Stomach (tissue), 19 donors: ENCODE measurements at places on chromosomes 2 and 18. TPM values are rescaled to one million over a fixed set of nuclear protein-coding genes. Genes with fewer than 3 reads are reported as not detected.

Gene ERICH2
- not detected for total RNA-seq

Gene CSRNP3
- not detected for total RNA-seq

Gene CRYGC
- total RNA-seq: not detected

Gene CAPN14
- not detected for total RNA-seq

Gene EVX2
- total RNA-seq: not detected

Gene SEMA4F
- 30.1 TPM for total RNA-seq

Gene ATP6V1C2
- total RNA-seq: not detected

Gene MC2R
- total RNA-seq: not detected

Gene GRHL1
- total RNA-seq: 4.5 TPM

Gene SLC16A14
- 0.45 TPM for total RNA-seq

Gene CNTNAP5
- total RNA-seq: not detected

DNA sequence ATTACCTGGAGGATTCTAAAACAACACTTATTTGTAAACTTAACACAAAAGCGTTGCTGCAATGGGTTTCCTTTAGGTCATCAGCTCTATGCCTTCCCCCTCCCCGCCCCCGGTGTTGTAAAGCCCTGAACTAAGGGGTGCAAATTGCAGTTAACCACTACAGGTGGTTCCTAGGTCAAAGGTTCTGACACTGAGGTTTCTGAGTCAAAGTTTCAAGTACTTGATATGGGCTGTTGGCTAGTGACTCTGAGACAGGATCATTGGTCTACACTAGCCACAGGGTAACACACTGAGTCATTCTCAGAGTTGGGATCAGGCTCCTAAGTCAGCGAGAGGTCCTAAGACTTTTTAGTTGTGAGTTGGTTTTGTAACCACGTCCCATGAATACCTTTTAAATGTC lies 15.4 kb downstream of the IL1B start:
- no peak for DNase-seq

GRCh38 chr2:186903216-186903615 lies 54.2 kb upstream of the ZSWIM2 start:
- DNase-seq: no peak

DNA sequence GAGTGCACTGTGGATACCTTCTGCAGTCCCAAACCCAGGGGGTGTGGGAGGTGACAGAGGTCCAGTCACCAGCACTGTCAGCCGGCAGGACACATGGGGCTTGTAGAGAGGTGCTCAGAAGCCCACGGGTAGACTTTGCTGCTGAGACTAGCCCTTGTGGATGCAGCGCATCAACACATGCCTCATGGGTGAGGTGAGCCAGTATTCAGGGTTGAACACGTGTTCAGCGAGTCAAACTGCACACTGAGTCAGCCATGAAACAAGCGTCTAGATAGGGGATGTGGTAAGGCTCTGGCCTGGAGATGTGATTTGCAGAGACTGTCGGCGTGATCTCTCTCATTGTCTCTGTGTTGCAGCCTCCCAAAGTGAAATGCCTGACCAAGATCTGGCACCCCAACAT lies 35.8 kb upstream of the SCLY start:
- DNase-seq: no peak

DNA sequence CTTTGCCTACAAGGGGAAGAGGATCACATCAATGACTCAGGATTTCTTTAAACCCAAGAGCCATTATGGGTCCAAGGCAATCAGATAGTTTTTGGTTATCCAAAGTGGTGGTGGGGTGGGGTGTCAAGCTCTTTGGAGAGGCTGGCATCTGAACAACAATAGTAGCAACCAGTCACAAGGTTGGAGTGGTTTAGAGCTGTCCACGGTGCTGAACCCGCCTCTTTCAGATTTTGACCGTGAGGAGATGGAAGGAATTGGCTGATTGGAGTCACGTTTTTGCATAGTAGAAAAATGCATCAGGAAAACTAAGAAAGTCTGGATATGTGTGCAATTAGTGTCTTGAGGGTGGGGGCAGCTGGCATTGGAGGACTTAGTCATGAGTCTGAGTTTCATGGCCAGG lies 159.9 kb downstream of the LOXHD1 start:
- no peak for DNase-seq

DNA sequence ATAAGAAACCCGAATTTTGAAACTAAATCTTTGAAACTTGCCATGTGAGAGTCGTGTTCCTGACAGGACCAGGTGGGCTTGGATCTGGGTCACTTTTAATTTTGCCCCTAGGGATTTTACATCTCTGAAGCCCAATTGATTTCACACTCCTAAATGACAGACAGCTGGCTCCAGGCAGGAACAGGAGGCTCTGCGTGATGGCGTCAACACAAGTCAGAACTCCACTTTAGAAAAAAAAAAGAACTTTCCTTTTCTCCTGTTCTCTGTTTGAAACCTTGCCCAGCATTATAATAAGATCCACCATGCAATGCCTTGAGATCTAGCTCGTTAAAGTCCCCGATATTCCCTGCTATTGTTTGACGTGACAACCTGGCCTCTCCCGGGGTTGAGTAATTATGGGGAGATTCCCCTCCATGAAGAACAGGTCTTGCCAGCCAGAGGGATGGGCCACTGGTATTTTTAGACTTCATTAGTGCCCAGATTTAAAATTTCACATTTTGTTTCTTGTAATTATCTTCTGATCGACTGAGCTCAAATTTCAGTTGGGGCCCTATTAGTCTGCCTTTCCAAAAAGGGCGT lies 260.3 kb downstream of the KLHL29 start:
- DNase-seq: no peak

DNA sequence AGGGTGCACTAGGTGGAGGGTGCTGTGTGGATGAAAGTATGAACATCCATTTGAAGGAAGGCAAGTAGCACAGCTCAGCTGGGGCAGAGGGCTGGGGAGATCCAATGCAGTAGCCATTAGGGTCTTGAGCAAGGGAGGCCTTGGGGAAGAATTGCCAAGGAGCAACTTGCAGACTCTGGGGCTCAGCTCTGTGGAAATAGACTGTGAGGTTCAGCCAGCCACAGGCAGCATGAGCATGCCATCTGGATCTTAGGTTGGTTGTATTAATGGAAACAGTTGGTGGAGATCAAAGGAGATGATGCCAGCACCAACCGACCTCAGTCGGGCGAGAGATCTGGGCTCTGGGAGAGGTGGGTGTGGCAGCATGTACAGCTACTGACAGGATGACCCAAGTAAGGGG lies 5.6 kb downstream of the ZAP70 start:
- DNase-seq: no peak

DNA sequence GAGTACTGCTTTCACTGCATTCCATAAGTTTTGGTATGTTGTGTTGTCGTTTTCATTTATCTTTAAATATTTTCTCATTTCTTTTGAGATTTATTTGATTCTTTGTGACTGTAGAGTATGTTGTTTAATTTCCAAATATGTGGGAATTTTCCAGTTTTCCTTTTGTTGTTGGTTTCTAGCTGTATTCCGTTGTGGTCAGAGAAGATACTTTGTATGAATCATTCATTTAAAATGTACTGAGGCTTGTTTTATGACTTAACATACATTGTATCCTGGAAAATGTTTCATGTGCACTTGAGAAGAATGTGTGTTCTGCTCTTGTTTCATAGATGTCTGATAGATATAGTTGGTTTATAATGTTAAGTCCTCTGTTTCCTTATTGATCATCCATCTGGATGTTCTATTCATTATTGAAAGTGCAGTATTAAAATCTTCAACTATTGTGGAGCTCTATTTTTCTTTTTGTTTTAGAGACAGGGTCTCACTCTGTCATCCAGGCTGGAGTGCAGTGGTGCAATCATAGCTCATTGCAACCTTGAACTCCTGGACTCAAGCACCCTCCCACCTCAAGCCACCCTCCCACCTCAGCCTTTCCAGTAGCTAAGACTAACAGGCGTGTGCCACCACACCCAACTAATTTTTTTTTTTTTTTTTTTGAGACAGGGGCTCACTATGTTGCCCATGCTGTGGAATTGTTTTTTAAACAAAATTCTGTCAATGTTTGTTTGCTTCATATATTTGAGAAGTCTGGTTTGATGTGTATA lies 96.8 kb downstream of the TAF4B start:
- DNase-seq: no peak

DNA sequence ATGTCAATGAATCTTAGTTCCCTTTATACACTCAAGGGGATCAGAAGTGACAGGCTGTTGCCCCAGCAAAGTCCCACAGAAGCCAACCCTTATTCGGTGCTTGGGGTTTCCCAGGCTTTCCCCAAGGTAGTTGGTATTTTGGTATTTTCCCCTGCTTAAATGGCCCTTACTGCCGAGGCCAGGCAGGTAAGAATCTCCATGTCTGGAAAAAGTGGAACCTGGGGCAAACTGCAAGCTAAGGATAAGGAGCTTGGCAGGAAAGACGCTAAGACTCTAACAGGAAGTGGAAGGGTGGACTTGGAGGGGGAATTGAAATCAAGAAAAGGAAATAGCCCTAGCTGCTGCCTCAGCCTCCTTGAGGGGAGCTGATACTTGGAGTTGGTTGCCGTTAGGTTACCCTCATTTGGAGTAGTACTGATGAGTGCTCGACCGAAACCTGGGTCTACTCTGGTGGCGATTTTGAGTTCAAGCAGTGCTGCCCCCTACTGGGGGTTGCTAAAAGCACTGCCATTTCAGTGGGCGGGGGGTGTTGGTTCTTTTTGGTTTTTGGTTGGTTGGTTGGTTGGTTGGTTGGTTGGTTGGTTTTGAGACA lies 3.3 kb upstream of the GPBAR1 start:
- no peak for DNase-seq

DNA sequence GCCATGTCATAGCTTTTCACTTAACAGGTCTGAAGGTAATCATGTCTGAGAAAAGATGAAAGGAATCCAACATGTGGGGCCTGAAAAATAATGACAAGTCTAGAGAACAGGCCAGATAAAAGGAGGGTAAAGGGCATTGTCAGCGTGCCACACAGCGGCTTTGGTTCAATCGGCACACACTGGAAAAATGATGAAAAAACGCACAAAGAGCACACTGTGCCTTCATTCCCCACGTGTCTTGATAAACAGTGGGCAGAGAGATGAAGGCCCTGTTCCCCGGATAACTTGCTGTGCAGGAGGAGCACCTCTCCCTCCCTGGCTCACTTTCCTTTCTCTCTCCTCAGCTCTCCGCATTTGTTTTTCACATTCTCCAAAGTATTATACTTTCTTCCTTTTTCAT lies 766.3 kb downstream of the TDRD15 start:
- no peak for DNase-seq

GRCh38 chr2:102424754-102425153 lies 1.8 kb downstream of the IL18RAP start:
- DNase-seq: no peak

GRCh38 chr2:241136661-241137260 lies 12.5 kb downstream of the PASK start:
- no peak for DNase-seq

DNA sequence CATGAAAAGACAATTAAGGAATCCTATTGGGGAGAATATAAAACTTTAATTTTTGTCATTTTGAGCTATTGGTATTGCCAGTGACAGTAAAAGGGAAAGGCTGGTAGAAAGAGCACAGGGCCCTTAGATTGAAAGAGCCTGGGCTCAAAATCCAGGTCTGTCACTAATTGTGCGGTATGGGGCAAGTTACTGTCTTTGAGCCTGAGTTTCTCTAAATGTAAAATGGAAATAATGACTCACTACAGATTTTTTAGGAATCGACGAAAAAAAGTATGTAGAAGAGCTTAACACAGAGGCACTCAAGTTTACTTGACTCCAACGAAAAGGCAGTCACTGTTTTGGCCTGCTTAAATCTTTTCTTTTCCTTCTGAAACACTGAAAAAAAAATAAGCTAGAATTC lies 7.0 kb downstream of the NDUFV2 start:
- no peak for DNase-seq

DNA sequence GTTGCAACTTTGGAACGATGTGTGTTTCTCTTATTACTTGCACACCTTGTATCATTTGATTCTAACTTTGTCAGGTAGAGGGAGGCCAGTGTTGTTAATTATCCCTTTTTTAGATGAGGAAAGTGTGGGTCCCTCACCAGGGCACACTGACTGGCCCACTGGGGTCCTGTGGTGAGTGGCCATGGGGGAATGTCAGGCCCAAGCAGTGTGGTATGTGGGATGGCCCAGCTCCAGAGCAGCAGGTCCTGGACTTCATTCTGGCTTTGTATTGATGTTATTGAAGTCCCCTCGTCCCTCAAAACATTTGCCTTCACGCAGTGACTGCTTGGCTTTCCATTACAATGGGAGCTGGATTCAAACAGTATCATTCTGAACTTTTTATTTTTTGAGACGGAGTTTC lies 11.7 kb downstream of the NCK2 start:
- DNase-seq: no peak

- no peak for DNase-seq
These were observed 330.6 kb downstream of the CYRIA start for GRCh38 chr2:16334886-16335603.

DNA sequence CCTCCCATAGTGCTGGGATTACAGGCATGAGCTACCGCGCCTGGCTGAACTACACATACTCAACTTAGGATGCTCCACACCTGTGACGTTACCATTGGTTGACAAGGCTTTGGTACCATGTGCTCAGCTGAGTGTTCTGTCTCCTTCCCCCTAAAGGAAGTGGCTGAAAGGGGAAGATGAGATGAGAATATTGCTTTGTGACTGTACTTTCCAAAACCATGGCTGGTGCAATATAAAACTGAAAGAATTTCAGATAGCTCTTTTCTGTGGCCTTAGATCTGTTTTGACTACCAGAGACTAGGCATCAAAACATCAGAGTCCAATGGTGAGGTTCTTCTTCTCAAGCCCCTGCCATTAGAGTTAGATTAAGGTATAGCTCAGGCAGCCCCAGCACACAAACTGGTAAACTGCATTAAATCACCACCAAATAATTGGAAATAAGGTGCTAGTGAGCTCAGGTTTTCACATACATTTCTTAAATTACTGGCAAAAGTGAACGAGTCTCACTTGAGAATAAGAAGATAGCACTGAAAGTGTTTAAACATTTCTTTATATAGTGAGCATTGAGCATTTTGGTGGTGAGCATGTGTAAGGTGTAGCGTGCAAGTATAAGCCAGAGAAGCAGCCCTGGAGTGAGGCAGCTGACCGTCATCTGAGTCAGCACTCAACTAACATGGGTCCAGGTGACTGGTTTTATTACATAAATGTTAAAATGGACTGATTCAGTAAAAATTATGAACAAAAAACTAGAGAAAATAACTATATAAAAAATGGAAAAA lies 113.5 kb upstream of the FZD5 start:
- DNase-seq: no peak

DNA sequence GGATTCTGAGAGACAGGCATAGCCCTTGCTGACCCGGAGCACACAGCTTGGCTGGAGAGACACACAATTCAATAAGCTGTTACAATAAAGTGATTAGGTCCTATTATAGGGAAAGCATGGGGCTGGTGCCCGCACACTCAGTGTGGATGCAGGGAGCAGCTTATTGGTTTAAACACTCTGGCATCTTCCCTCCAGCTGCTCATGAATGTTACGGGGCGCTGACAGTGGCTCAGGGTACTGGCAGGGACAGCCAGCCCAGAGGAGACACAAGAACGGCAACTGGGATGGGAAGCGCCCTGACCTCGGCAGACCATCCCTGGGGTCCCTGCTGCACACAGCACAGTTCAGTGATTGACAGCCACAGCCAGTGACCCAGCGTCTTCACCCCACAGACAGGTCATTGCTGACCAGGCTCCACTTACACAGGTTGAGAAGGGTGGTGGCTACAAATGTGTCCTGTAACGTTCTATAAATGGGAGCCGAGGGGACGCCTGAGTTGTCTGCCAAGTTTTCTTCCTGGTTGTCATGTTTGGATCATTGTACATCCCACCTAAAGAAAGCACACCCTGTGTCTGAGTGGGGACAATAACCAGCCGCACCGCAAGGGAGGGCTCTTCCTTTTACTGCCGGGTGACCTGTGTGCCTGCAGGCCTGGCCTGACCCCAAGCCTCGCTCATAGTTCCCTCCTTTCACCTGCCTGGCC lies 60.3 kb downstream of the SH3BP4 start:
- DNase-seq: peak; percentile 56

GRCh38 chr2:125264453-125264852 lies 1239.4 kb downstream of the CNTNAP5 start:
- DNase-seq: no peak

- no peak for DNase-seq
These were observed 1.3 kb downstream of the B4GALT6 start for GRCh38 chr18:31683106-31683505.
